Right cardiac atrium (tissue), 5 donors: ENCODE measurements at places on chromosomes 4 and X. TPM values are rescaled to one million over a fixed set of nuclear protein-coding genes. Genes with fewer than 3 reads are reported as not detected.

Gene STPG2
- total RNA-seq = 0.26 TPM

Gene PDGFC
- total RNA-seq = 17.9 TPM

Gene GUCY1A1
- total RNA-seq = 43.6 TPM

Gene AR
- 17.8 TPM for total RNA-seq

Gene HTN3
- not detected for total RNA-seq

Gene SMR3A
- total RNA-seq = not detected

Gene GRPR
- 0.58 TPM for total RNA-seq

Gene IRS4
- not detected for total RNA-seq

Gene GAGE2A
- total RNA-seq = not detected

Gene C4orf50
- total RNA-seq = 0.03 TPM

Gene TLR10
- not detected for total RNA-seq

Gene ZBED1
- total RNA-seq = 61.6 TPM

Gene GRID2
- total RNA-seq = 0.47 TPM

Gene LANCL3
- 0.28 TPM for total RNA-seq

Gene DUSP9
- total RNA-seq = 0.14 TPM

Gene SLC25A4
- total RNA-seq = 1,438 TPM

Gene NAP1L2
- total RNA-seq = 8.9 TPM

Gene GABRQ
- total RNA-seq = not detected

Gene CT45A3
- not detected for total RNA-seq

Gene ELK1
- 24.3 TPM for total RNA-seq

Gene GPC4
- 9.3 TPM for total RNA-seq
